ENCODE measurements at places on chromosomes 12 and 14.

DNA sequence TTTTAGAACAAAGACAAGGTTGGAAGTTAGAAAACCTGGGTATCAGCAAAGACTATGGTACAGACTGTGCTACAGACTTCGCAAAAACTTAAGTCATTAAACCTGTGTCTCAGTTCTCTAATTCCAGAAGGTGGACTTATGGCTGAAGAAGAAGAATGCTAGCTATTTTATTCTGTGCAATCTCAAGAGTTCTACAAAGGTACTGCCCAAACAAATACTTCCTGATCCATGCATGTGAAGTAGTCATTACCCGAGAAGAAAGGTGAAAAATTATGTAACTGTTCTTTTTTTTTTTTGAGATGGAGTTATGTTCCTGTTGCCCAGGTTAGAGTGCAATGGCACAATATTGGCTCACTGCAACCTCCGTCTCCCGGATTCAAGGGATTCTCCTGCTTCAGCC lies 45.5 kb upstream of the SLC2A3 start:
- no peak for DNase-seq

DNA sequence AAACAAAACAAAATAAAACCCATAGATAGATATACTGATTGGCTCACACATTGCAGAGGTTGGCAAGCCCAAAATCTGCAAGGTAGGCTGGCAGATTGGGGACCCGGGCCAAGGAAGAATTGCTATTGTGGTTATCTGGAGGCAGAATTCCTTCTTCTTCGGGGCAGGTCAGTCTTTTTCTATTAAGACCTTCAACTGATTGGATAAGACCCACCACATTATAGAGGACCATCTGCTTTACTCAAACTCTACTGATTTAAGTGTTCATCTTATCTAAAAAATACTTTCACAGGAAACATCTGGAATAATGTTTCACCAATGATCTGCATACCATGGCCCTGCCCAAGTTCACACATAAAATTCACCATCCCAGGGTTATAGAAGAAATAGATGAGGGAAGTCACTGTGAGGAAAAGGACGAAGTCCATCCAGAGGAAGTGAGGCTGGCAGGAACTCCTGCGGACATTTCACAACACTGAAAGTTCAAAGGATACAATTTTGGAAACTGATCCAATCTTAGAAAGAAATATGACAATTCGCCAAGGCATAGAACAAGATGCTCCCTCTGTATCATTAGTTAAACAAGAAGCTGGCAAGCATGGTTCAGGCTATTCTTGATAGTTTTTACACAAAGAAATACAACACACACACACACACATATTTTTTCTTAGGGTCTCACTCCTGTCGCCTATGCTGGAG lies 127.6 kb upstream of the MED13L start:
- DNase-seq: no peak

DNA sequence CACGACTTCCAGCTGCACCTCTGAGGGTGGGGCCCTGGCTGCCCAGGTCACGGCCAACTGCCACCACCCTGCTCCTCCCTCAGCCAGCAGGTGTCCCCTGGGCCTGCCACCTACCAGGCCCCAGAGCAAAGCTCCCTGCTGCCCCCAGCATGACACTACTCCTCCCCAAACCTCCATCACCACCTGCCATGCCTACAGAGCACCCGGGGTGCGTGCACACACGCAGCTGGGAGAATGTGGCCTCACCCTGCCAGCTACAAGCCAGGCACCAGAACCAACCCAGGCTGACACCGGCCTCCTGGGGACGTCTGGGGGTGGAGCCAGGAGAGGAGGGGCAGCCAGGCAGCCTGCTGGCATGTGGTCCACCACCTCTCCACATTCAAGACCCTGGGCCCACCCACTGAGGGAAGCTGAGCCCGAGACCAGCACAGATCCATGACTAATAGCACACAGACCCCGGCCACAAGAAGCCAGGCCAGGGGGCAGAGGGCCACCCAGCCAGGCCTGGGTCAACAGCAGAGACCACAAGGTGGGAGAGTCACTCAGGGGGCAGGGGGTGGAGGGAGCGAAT lies 3.4 kb downstream of the JAG2 start:
- DNase-seq: no peak

- no peak for DNase-seq
Measured at GRCh38 chr12:6199531-6200255, 507 bp upstream of the CD9 start.

DNA sequence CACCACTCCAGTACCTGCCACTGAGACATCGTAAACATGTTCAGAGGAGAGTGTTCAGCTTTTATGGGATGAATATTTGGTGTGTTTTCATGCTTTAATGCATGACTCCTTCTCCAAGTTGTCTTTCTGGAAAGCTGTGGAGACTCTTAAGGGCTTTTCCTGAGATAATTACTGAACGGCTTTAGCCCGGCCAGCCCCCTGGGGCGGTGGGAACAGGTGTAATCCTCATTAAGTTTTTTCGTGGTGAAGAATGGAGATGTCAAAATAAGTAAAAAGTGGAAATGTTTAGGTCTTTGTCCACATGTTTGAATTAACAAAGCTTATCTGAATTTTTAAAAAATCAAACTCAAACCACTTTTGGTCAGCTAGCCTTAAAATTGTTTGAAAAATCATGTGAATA lies 1.5 kb downstream of the SYNE2 start:
- no peak for DNase-seq

- DNase-seq: no peak
Measured at GRCh38 chr12:66724616-66725015, 45.7 kb upstream of the GRIP1 start.

DNA sequence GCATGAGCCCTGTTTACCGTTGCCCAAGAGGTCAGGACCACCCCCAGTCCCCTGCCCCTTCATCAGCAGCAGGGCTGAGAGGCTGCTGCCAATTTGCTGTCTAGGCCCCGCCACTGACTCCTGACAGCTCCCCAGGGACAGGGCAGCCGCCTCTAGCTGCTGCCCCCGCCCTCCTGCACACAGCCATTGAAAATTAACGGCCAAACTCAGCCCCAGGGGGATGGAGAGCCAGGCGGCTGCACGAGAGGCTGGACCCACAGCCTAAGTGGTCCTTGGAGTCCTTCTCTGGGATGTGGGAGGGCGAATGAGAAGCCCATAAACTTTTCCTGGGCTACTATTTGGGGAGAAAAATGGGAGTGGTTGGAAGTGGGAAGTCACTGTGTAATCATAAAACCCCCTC lies 4.6 kb downstream of the FOXN4 start:
- DNase-seq: no peak

DNA sequence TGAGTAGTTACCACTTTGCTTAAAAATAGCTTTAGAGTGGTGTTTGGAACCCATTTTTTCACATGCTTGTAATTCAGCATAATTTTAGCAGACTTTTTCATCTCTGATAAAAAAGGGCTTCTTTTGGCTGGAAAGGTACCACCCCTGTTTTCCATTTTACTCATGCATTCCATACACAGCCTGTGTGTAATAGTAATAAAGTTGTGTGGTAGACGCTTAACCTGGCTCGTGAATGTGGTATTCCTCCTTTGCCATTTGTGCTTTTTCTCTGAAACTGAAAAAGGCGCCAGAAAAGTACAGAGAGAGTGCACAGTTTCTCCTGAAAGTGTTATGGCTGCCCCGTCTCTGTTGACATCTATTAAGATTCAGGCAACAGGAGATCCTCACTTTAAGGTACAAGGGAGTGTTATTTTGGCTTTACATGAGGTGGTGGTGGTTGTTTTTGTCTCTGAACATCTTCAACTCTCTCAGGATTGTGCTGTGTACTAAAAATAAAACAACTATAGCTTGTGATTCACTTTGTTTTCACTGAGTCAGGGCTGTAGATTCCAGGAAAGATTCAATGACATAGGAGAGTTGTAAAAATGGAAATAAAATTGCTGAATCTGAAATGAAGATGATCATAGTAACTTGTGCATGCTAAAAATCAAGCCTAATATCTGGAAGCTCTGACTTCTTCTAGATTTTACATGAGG lies 45.6 kb upstream of the MIS18BP1 start:
- no peak for DNase-seq

GRCh38 chr12:114406316-114406983 lies 506 bp upstream of the TBX5 start:
- DNase-seq: no peak

GRCh38 chr12:64120568-64120967 lies 101.5 kb downstream of the KICS2 start:
- no peak for DNase-seq

DNA sequence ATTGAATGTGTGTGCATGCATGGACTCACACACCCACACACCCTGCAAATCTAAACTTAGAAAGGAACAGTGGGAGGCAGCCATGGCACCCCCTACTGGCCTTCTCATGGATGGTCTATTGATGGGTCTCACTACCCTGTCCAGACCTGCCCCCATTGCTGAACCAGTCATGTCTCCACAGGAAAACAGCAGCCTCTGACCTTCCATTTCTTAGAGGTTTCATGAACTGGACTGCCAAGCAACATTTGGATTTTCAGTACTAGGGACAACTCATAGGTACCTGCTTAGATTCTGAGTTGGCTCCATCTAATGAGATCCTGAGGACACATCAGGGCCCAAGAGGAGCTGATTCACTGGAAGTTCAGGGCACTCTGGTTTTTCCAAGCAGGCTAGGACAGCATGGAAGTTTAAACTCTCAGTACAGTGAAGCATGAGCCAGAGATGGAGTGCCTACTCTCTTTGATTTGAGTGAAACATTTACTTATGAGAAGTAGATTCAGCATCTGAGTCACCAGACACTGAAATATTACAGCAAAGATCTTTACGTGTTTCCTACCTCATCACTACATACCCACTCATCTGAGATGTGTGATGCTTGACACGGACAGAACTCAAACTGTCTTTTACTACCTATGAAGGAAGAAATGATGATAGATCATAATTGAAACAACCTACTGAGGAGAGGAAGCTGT lies 98.9 kb upstream of the PLEKHG7 start:
- DNase-seq: no peak

DNA sequence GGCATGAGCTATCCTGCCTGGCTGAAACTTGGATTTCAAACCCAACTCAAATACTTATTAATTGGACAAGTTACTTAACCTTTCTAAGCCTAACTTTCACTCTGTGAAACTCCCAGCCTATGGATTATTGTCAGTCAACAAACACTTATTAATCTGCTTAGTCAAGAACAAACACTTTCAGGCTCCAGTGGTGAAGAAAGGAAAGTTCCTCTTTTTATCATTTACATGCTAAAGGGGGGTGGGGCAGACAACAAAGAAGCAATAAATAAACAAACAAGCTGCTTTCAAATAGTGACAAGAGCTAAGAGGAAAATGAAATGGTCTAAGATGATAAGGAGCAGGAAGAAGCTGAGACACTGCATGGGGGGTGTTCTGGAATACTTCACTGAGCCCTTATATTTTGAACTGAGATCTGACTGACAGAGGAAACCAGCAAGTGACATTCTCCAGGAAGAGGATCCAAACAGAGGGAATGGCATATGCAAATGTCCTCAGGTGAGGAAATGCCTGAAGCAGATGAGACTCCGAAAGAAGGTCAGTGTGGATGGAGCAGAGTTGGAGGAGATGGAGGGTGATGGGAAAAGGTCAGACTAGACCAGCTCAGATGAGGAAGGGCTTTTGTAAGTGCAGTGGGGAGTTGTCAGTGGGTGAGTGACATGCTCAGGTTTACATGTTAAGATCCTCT lies 259.6 kb downstream of the ITPR2 start:
- no peak for DNase-seq

- DNase-seq: no peak
Measured at GRCh38 chr12:28035500-28035899, 63.0 kb upstream of the PTHLH start.

- DNase-seq: no peak
Measured at GRCh38 chr12:53726946-53727309, 324 bp downstream of the CALCOCO1 start.

GRCh38 chr12:54142114-54142475 lies 46.7 kb downstream of the SMUG1 start:
- no peak for DNase-seq

Data from left ventricle myocardium inferior (tissue), 1 donor.